ENCODE measurements at places on chromosomes 2 and 18.
A peak's percentile ranks its signal among the peaks of the same experiment; 100 is the strongest.

DNA sequence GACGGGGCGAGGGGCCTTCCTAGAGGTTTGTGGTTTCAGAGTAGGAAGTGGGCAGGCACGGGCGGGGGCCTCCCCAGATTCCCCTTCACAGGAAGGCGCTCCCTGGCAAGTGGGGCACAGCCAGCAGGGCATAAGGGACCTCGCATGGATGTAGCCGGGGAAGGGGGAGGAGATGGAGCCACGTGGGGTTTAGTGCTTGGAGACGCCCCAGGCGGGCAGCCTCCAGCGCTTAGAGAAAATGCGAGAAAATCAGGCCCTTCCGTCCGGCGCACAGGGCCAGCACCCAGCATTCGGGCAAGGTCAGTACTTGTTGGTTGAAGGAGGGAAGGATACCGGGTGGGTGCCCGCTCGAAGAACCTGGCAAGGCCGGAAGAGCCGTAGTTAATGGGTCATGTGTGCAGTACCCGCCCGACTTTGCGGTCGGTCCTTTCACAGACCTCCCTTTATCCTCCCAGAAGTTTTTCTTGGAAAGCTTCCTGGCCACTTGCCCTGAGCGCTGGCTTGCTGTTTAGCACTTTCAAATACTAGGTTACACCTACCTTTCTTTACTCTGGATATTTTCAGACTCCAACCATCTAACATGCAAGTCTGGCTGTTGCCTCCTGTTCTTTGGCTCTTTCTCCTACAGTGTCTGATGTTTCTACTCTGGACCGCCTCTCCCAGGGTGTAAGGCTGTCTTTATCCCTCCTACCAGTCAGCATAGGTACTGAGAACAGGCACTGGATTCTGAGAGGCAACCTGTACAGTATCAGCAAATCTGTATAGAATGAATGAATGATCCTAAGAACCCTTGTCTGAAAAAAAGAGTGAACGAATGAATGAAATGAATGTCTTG lies 78.1 kb downstream of the CIB4 start:
- no peak for DNase-seq

- no peak for DNase-seq
Observed at GRCh38 chr2:11371092-11371937, 26.9 kb upstream of the ROCK2 start.

DNA sequence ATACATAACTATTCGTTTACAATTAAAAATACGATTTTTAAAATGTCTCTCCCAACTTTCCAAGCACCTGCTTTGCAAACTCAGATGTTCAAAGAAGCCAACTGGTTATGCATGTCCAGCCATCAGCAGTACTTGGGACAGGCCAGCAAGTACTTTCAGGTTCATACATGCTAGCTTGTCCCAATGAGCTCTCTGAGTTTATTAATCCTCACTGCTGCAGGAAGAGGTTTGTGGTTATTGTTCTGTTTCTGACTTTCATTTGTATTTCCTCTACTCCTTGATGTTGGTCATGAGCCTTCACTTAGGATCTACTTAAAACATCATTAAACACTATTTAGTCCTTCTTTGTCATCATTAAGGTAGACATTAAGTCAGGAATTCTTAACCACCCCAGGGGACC lies 374.1 kb downstream of the LRATD1 start:
- DNase-seq = no peak

DNA sequence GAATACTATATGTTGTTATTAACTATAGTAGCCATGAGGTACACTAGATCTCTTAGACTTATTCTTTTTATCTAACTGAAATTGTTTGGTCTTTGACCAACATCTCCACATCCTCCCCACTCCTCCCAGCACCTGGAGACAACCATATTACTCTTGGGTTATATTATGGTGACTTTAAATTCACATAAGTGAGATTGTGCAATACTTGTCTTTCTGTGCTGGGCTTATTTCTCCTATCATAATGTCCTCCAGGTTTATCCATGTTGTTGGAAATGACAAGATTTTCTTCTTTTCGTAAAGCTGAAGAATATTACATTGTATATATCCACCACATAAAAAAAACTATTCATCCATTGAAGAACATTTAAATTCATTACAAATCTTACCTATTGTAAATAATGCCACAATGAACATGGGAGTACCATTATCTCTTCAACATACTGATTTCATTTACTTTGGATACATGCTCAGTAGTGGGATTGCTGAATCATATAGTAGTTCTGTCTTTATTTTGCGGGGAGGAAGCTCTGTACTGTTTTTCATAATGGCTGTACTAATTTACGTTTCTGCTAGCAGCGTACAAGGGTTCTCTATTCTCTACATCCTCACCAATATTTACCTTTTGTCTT lies 159.2 kb upstream of the SCN7A start:
- no peak for DNase-seq

- peak; percentile 15 for DNase-seq
Observed at GRCh38 chr2:94986392-94986963, 39.0 kb upstream of the MAL start.

Measured in activated CD4-positive, alpha-beta T cell treated with anti-CD3 and anti-CD28 coated beads for 24 hours (primary cell).